Stimulated activated naive CD4-positive, alpha-beta T cell treated with Interleukin-2 at 50 U/mL for 16 hours (primary cell): ENCODE measurements at places on chromosomes 6 and 20.

DNA sequence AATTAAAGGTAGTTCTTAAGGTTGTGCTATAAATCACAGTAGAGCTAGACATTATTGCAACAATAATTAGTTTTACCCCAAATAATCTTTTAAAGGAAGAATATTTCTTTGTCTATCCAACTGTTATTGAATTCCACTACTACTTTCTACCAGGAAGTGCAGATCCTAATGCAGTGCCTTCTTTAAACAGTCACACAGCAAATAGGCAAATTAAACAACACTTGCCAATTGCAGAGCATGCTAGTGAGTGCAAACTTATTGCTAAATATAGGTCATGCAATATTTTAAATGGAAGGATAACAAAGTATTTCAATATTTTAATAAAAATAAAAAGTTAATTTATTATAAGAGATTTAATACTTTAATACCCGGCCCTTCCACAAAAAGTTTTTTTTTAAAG is 107.3 kb upstream of the BCLAF1 start:
- no peak for DNase-seq

DNA sequence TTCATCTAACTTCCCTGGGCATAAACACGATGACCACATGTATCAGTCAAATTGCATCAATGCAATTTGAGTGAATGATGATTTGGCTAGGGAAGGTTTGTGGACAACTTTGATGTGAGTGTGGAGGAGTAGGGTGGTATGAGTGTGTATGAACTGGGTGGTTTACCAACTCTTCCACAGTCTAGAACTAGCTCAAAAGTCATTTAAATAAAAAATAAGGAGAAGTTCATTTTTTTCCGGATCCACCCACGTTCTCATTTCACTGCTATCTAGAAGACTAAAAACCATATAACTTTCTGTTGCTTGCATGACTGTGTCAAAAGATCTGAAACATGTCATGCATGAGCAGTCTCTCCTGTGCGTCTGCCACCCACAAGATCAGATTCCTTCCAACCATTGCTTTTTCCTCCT is 23.6 kb downstream of the SLC35D3 start:
- no peak for DNase-seq

GRCh38 chr6:89934685-89935366 is 40.6 kb downstream of the GJA10 start:
- DNase-seq: no peak

DNA sequence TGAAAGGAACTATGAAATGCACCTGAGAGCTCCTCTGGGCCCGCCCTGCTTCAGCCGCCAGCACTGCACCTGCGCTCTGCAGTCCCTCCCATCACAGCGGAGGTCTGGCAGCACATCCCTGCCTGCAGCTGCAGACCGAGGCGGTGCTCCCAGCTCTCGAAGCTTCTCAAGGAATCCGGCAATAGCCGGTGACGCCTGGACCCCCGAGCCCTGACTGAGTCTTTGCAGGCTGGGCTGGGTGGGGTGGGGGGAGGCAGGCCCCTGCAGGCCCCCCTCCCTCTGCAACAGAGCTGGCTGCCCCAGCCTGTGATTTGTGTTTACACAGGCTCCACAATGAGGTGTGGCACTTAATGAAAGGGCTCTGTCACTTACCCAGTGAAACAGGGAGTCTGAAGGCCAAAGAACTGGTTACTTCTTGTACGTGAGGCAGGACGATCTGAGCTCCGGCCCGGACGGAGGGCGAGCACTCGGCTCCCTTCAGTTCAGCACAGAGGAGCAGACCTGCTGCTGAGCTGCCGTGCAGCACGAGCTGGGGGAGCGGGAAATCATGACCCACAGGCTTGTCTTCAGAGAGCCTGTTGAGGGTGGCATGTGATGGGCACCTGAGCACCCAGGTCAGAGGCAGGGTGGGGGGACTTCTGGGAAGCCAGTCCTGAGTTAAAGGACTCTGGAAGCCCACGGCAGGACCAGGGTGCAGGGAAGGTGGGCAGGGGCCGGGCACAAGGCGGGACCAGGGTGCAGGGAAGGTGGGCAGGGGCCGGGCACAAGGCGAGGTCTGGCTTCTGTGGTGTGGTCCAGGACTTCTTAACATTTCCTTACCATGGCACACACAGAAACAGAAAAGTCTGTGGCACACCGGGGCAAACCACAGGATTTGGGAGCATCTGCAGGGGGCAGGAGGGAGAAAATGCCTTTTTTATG is 192.3 kb upstream of the THBS2 start:
- no peak for DNase-seq

DNA sequence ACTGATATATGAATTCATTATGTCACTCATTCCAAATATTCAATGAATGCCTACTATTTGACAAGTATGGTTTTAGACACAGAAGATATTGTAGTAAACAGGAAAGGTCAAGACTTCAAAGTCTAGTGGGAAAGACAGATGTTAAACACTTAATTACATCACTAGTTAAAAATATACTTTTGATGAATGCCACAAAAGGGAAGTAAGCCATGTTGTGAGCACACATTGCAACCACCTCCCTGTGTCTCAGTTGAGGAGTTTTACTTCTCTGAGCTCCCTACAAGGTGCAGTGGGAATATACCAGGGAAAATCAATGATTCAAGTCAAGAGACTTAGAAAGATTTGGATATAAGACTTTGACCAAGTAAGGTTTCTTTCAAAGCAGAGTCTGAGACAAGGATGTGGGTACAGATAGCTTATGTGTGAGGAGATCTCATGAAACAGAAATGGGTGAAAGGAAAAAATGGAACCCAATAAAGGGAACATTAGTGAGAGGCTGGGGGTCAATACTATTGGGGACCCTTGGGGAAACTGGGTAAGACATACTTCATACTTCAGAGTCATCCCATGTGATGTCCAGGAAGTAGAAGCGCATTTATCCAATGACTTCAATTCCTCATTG is 503.7 kb downstream of the KIF16B start:
- DNase-seq: no peak

- DNase-seq: no peak
Measured at GRCh38 chr6:52306972-52307870, 22.7 kb upstream of the MCM3 start.
